Gastroesophageal sphincter (tissue), 4 donors: ENCODE measurements at places on chromosomes 7 and 10.

- no peak for ATAC-seq
Measured at GRCh38 chr7:24763303-24763901, 6.1 kb upstream of the GSDME start.

- no peak for ATAC-seq
Measured at GRCh38 chr7:7576344-7576743, 9.7 kb downstream of the MIOS start.

GRCh38 chr10:3678629-3679227, 106.3 kb downstream of the KLF6 start:
- no peak for ATAC-seq

DNA sequence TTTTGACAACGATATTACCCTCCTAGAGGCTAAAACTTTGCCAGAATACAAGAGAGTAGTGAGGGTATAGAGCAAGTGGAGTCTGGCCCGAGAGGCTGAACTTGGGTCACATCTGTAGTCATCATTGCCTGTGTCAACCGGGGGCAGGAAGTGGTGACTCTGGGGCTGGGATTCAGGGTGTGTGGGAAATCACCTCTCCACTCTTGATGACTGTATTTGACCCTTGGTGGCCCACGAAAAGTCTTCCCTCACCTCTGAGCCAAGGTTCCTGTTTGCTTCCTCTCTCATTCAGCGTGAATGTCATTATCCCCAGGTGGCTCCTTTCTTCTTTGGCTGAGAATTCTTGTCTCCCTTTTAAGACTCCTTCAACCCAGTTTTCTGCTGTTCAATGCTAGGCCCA, 240.4 kb downstream of the ABCA13 start:
- no peak for ATAC-seq

GRCh38 chr10:104416851-104417250, 63.2 kb downstream of the CFAP58 start:
- ATAC-seq, result no peak
